Fibroblast of skin of abdomen (primary cell): ENCODE measurements at places on chromosomes 12 and 14.
A peak's percentile ranks its signal among the peaks of the same experiment; 100 is the strongest.

- DNase-seq, result no peak
These were observed 2.1 kb downstream of the GNPTAB start for GRCh38 chr12:101828463-101829196.

DNA sequence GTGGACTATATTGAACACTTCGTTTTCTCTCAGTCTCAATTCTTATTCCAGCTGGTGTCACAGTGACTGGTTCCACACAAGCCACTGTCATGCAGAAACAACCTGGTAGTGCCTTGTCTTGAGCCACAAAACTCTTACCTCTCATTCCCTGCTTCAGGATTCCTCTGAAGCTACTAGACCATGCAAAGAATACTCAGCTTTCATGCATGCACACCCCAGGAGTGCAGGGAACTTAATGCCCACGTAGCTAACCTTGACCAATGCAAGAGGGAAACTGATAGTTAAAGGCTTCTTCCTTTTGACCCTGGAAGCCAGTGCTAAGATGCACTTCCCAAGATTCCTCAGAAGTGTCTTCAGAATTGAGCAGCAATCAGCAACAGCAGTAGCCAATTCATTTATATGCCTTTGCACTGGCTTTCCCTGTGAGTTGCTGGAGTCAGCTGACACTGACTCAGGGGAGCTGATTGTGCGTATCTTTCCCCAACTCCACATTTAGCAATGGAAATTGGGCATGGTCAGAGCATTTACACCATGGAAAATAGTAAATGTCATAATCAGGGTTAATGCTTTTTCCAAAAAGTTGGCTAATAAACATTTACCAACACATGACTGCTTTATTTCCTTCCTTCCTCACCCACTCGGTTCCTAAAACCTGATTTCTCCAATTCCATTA lies 113.6 kb upstream of the SLC35F4 start:
- no peak for DNase-seq

DNA sequence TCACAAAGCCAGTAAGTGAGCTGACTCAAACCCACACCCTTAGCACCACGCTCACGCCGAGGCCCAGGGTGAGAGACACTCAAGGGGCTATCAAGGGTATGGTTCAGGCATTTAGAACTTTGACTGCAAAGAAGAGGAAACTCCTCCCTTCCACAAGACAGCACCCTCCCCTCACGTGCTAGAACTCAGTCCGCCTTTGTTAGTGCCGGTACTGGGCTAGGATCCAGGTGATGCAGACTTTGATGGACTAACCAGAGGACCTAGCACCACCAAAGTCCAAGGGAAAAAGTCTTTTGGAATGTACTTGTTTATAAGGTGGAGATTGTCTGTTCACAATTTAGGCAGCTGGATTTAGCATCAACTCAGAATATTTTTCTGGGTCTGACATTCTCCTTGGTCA lies 33.7 kb downstream of the VWF start:
- DNase-seq, result peak; percentile 20

- no peak for DNase-seq
These were observed 105.0 kb upstream of the CPNE8 start for GRCh38 chr12:39010406-39010805.

GRCh38 chr14:21711360-21711961 lies 37.8 kb upstream of the OR4E1 start:
- peak; percentile 9 for DNase-seq

- no peak for DNase-seq
These were observed 147.1 kb upstream of the IFNG-AS1 start for GRCh38 chr12:67842124-67842523.

DNA sequence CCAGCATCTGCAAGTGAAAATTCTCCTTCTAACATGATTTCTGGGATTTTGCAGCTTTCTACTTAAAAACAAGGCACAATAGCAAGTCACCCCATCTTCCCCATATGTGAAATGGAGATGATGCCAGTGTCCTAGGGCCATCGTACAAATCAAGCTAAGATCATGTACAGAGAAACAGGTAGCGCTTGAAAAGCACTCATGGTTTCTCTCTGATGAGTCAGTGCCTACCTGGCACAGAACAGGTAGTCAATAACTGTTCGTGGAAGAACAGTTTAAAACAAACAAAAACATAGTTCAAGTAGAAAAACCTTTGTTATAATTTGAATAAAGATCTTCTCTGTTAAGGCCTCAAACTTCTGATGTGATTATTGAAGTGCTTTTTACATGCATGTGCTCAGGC lies 46.9 kb downstream of the RAD52 start:
- DNase-seq, result no peak

GRCh38 chr14:63286071-63286470 lies 32.7 kb downstream of the GPHB5 start:
- DNase-seq, result no peak

DNA sequence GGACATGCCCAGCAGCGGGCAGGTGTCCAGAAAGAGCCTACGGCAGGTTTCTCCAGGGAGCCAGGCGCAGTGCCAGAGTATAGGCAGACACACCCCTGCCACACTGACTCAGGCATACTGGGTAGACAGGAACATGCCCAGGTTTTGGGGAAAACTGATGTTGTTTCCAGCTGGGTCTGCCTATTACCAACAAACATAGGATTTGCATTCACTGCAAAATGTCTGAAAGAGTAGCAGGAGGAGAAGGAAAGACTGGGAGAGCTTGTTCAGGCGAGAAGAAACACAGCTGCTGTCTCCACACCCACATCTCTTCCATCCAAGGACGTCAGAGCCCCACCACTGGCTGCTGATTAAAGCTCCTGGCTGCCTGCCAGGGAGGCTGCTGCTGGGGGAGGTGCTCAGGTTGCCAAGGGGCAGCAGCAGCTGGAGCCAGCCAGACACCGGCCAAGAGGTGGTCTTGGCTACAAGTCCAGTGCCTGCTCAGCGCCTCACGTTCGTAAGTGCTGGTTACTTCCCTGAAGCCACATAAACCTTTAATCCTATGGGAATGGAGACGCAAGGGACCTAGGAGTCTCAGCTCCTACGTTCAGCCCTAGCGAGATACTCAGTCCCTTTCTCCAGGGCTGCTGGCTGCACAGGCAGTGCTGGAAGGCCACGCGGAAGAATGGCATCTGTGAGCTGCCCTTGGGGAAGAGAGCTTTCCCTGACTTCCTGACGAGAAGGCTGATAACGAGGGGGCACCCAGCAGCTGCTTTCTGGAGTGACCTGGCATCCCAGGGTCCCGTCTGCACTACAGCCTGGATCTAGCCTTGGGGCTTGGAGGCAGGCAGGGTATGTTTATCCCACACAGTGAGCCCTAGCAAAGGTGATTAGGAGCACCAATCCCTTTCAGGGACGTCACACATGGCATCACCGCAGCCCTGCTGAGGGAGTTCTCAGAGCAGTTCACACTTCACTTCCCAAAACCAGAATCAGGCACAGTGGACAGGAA lies 58.1 kb downstream of the PLEKHG3 start:
- peak; percentile 87 for DNase-seq

DNA sequence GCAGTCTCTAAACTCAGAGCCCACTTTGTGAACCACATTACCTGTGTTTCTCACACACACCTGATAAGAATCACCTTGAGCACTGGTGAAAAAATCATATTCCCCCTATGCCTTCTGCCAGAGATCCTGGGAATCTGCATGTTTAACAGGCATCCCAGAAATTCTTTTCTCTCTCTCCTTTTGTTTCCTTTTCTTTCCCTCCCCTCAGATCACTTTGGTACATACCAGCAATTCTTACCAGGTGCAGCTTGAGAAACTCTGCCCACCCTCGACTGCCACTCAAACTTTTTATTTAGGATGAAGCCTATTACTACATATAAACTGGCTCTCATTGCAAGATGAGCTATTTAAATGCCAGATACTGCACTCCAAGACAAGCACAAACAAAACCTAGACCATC lies 36.0 kb downstream of the HECTD4 start:
- no peak for DNase-seq

- DNase-seq, result peak; percentile 87
These were observed 37.3 kb downstream of the PTGER2 start for GRCh38 chr14:52351233-52352060.

- no peak for DNase-seq
These were observed 64.1 kb downstream of the ZNF641 start for GRCh38 chr12:48286665-48287064.

- DNase-seq, result no peak
These were observed 153.0 kb downstream of the PHETA1 start for GRCh38 chr12:111215881-111216280.

GRCh38 chr12:52794479-52795331 lies 1.2 kb downstream of the KRT3 start:
- DNase-seq, result peak; percentile 60

GRCh38 chr14:93591506-93591905 lies 160.8 kb downstream of the UNC79 start:
- DNase-seq, result no peak

DNA sequence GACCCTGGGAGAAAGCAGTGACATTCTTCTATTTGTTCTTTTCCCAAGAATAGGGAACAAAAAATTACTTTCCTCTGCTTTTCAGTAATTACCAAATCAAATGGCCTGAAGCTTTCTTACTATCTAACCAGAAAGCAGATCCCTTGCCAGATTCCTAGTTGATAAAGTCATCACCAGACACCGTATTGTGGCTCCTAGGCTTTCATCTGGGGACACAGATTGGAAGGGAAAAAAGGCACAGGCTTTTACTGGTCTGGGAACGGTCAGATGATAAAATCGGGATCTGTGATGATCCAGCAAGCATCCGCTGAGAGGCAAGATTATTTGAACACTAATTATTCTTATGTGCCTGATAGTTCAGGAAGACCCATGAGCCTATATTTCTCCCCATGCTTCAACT lies 79.1 kb upstream of the BCL2L14 start:
- DNase-seq, result peak; percentile 36

DNA sequence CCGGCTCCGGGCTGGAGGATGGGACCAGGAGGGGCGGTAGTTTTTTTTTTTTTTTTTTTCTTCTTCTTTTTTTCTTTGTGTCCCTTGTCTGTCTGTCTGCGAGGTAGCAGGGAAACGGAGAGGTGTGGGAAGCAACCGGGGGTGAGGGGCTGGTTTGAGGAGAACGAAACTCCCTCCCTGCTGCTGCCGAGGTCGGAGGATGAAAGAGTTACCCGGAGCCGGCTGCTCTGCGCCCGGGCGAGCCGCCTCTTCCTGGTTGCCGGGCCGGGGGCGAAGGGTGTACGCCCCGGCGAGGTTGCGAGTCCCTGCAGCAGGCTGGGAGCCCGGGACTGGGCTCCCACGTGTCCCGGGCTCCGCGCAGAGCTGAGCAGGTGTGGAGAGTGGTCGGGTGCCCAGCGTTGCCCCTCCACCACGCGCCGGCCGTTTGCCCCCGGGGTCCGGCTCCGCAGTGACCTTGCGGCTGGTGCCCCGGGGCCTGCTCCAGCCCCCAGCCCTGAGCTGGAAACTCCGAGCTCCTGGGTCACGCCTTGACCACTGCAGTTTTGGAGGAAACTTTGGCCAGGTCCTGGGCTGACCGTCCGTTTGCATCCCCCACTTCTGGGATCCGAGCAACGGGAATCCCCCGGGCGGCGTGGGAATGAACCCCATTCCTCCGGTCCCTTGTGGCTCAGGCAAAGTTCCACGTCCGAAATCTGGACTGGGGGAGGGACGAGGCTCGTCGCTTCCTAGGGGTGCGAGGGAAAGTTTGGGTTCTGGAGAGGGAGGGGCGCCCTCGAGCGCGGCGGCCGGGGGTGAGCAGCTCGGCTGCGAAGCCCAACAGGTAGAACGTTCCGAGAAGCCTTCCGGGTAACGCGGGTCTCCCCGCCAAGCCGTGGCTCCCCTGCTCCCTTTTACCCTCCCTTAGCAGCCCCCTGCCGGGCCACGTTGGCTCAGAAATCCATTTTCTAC lies 1.3 kb downstream of the CHST11 start:
- no peak for DNase-seq

GRCh38 chr14:35519986-35520385 lies 14.0 kb upstream of the INSM2 start:
- no peak for DNase-seq

- peak; percentile 73 for DNase-seq
These were observed 1.4 kb downstream of the IFFO1 start for GRCh38 chr12:6554168-6555017.

DNA sequence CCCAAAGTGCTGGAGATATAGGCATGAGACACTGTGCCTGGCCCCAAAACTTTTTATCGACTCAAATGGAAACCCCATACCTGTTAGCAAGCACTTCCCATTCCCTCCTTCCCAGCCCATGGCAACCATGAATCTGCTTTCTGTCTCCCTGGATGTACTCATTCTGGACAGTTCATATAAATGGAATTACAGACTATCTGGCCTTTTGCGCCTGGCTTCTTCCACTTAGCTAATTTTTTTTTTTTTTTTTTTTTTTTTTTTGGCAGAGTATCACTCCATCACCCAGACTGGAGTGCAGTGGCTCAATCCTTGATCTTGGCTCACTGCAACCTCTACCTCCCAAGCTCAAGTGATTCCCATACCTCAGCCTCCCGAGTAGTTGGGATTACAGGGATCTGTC lies 134.5 kb upstream of the MED13L start:
- DNase-seq, result no peak

GRCh38 chr12:67386869-67387565 lies 117.9 kb downstream of the CAND1 start:
- DNase-seq, result peak; percentile 22

DNA sequence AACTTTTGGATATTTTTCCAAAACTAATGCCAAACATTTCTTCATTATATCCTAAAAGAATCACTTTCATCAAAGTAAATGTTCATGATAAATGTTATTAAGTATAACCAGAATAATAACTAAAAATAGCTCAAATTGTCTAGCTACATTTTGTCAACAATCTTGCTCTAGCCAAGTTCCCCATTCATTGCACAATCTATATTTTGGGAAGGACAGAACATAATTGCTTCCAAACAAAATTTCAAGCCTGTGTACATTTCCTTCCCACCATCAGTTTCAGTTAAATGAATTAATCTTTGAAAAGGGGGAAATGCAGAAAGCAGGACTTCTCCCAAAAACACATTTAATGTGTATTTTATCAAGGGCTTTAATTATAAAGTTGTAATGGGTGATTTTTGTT lies 98.0 kb upstream of the PLEKHG7 start:
- no peak for DNase-seq

- no peak for DNase-seq
These were observed 50.4 kb downstream of the AK7 start for GRCh38 chr14:96442355-96442754.

- DNase-seq, result peak; percentile 20
These were observed 628 bp downstream of the SNRPF start for GRCh38 chr12:95859344-95859816.

DNA sequence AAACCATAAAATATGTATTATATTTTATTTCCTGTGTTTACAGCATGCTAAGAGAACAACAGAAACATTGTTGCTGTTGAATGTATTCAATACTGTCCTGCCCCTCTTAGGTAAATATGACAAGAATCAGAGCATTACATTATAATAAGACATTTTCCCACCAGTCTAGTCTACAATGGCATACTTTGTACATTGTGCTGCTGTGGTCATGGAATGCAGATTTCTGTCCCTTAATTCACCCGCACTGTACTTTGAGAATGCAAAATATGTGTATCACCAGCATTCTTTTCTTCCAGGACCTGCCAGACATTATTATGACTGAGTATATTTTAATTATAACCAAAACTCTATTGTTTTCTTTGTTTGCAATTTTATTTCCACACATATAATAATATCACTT lies 16.5 kb upstream of the OR10AD1 start:
- DNase-seq, result no peak

GRCh38 chr14:94839348-94839747 lies 69.4 kb upstream of the GSC start:
- no peak for DNase-seq

- DNase-seq, result no peak
These were observed 276.2 kb upstream of the ATP2B1 start for GRCh38 chr12:89984846-89985245.
